CD4-positive, alpha-beta T cell treated with Interleukin-4 for 4 hours (primary cell): ENCODE measurements at places on chromosomes 12 and 14.

- no peak for DNase-seq
Observed at GRCh38 chr12:64687816-64688215, 71.4 kb downstream of the GNS start.

DNA sequence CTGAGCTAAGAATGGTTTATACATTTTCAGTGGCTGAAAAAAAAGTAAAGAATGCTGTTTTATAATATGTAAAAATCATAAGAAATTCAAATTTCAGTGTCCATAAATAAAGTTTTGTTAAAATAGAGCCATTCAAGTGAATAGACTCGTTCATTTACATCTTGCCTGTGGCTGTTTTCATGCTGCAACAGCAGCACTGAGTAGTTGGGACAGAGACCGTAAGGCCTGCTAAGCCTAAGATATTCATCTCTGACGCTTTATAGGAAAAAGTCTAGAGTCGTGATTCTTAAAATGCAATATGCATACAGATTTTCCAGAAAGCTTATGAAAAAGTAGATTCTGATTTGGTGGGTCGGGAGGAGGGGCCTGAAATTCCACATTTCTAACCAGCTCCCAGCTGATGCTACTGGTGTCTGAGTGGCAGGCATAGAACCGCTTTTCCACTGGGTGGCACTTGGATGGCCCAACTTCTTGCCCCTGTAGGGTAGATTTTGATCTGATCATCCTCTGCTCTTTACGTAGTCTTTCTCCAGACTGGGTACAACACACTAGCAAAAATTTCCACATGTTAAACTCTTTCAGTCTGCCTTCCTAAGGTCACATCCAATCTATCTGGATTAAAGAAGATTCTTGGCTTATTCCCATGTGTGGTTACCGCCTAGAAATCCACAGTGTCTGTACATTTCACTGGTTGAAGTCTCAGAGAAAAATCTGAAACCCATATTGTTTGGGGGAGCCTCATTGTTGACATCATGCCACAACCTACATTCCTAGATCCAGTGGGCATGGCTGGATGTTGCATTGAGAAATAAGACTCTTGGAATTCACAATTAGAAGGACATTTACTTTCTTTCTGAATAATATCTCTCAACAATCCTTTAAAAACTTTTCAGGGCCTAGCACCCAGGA is 151.2 kb downstream of the C12orf75 start:
- DNase-seq = no peak

DNA sequence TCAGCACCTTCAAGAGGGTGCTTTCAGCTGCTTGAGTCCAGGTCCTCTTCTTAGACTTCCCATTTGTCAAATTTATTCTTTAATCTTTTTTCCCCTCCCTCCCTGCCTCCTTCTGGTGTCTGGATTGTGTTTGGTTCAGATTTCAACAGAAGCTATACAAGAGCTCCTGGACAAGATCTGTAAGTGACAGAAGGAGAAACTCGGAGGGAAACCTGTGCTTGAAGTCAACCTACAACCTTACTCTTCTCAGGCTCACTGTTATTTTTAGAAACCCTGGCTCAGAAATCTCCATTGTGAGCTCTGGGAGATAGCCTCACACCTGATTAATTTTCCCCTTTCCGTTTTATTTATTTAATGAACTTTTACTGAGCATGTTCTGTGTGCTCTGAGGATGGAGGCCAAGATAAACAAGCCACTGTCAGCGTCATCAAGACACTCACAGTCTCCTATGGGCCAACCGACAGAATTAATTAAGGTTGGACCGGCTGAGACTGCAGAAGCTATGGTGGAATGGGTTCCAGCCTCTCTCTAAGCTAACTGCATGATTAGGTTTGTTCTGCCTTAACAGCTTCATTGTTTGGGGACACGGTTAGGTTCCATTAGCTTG is 13.5 kb downstream of the PDE1B start:
- DNase-seq = no peak

- no peak for DNase-seq
Observed at GRCh38 chr12:125544960-125545359, 479.7 kb downstream of the AACS start.

DNA sequence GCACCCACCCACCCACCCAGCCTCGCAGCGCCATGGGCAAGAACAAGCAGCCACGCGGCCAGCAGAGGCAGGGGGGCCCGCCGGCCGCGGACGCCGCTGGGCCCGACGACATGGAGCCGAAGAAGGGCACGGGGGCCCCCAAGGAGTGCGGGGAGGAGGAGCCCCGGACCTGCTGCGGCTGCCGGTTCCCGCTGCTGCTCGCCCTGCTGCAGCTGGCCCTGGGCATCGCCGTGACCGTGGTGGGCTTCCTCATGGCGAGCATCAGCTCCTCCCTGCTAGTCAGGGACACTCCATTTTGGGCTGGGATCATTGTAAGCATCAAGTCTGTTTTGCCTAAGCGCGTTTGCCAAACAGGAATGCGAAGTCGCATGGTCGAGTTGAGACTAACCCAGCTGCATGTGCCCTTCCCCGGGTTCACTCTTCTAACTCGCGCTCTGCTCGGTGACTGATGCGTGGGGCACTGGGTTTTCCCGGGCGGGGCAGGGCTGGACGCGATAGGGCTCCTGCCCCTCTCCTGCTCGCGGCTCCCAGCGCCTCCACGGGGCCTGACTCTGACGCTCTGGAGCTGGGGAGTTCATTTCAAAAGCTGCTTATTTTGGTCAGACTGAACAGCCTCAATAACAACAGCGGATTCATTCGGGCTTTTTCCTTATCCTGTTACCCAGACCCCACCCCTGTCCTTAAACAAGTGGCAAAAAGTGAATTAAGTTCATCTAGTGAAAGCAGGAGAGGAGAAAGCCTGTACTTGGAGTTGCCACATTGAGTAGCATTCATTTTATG is 458 bp downstream of the SSPN start:
- no peak for DNase-seq

DNA sequence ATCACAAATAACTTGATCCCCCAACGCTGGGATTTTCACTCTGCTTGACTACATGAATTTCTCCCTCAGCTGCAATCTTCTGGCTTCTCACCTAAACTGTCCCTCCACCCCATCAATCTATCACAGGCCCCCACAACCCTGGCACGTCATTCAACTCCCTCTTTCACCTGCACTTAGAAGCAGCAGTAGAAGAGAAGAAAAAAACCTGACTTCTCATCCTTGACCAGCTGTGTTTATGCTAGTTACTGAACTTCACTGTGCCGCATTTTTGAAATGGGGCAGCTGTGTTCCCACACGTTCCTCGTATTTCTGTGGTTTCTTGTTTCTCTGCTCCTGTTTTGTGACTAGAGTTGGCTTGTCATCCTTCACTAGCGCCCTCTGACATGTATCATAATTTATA is 35.0 kb downstream of the ITPR2 start:
- DNase-seq = no peak

DNA sequence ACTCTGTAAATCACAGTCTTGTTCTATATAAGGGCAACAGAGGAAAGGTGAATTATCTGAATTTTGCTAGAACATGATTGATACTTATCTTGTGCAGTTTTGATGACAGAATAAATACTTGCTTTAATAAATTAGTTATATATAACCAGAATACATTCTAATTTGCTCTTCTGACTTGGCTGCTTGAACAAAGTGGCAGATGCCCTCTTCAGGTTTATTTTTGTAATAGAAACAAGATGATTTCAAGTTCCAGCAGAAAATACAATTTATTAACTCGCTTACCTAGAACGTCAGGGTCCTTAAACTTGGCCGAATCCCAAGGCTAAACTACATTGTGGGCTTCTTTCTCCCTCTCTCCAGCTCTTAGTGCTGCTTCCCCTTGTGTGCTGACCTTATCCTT is 57.6 kb upstream of the SSTR1 start:
- DNase-seq = peak; percentile 22

- DNase-seq = no peak
Observed at GRCh38 chr12:46244997-46245396, 23.8 kb downstream of the SLC38A1 start.

GRCh38 chr12:57178213-57178612 is 30.8 kb upstream of the LRP1-AS start:
- no peak for DNase-seq
